Stimulated activated CD8-positive, alpha-beta memory T cell treated with anti-CD3 and anti-CD28 coated beads, Interleukin-4, amount 100 ng/mL, for 1 hour (primary cell): ENCODE measurements at places on chromosomes 2 and 18.
A peak's percentile ranks its signal among the peaks of the same experiment; 100 is the strongest.

DNA sequence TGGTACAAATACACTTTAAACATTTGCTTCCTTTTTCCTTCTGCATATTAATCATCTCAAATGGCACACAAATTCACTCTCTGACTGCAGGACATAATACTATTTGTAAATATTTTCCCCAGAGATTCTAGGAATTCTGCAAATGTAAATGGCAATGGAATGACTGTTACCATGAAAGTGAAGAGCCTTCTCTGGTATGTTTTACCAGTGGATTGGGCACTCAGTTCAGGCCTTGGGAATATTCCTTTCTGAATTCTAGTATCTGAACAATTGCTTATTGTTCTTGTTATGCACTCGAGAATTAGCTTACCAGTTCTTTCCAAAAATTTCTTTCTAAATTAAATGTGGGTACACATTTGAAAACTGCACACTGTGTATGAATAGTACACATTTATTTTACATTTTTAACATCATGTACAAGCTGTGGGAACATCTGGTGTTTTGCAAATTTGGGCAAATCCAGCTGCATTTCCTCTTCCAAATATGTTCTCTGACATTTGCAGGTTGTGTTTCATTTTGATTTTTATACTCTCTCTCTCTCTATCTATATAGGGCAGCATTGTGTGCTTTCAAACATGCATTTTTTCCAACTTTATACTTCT is 289.1 kb downstream of the NBAS start:
- no peak for DNase-seq

DNA sequence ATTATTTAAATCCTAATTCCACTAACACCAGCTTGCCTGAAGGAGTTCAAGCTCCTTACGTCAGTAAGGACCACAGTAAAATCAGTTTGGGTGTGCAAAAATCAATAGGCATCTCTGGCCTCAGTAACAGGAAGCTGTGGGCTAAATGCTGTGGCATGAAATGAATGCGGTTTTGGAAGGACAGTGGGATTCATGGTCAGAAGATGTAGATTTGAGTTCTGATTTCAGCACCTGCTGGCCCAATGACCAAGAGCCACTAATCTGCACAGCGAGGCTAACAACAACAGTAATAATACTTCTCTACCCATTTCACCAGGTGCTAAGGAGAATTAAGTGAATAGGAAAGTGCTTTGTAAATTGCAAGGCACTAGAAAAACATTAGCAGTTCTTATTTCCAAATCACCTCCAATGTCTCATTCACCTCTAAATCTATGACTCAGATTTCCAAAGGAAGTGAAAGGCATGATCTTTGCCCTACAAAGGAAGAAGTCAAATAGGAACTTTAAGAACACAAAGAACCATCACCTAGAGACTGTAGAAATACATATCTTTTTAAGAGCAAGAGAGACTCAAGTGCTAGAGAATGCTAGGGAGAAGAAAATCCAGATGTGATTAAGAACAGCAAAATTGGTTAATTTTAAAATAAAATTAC is 172.6 kb downstream of the ANKRD44 start:
- DNase-seq = no peak

DNA sequence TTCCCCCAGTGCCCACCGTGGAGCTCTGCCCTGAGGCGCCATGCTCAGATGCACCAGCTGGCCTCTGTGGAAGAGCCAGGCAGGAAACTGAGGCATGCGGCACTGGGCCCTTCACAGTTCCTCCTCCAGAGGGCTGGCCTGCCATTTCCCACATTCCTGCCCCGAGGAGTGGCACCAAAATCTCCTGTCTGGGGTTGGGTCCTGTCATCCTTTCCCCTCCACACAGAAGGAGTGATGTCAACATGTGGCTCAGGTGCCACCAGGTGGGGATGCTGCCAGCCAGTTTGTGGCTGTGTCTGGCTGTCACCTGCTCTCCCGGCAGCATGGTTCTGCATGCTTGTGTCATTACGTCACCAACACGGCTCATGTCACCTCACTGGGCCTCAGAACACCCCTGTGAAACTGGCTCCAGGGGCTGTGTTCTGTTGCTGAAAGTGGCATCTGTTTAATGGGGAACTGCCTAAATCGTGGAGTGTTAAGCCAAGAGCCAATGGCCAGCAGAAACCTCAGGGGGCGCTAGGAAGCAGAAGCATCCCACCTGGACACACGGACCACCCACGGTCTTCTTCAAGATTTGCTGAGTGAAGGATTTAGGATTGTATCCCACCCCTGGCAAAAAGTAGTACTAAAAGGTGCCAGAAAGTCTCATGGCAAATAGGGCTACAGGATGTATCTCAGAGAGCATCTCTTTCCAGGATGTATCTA is 51.3 kb downstream of the ZAP70 start:
- DNase-seq = no peak

DNA sequence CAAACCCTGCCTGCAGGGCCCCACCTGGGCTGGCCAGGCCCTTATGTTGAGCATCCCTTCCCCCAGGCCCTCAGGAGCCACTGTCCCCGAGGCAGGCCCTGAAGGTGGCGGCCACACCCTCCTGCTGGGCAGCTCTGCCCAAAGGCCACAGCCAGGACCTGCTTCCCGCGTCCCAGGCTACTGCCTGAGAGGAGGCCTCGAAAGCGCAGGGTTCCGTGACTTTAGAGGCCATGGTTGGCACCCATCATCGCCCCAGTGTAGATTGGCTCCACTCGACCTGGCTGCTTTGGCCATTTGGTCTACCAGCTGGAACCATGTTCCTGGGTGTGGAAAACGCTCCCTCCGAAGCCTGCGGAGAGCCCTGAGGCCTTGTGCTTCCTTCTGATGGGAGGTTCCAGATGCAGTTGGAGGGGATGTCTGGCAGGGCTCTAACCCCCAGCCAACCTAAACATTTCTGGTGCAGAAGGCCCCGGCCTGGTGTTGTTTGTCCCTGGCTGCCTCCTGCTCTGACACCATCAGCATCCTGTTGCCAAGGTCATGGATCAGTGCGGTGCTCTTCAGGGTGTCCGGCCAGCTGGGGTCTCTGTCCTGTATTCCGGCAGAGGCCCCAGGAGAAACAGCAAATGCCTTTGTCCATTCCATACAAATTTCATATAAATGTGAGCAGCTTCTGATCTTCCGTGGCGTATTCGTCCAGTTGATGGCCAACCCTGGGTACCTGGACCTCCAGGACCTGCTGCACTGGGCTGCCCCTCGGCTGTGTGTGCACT is 14.7 kb downstream of the CAPN10 start:
- no peak for DNase-seq

DNA sequence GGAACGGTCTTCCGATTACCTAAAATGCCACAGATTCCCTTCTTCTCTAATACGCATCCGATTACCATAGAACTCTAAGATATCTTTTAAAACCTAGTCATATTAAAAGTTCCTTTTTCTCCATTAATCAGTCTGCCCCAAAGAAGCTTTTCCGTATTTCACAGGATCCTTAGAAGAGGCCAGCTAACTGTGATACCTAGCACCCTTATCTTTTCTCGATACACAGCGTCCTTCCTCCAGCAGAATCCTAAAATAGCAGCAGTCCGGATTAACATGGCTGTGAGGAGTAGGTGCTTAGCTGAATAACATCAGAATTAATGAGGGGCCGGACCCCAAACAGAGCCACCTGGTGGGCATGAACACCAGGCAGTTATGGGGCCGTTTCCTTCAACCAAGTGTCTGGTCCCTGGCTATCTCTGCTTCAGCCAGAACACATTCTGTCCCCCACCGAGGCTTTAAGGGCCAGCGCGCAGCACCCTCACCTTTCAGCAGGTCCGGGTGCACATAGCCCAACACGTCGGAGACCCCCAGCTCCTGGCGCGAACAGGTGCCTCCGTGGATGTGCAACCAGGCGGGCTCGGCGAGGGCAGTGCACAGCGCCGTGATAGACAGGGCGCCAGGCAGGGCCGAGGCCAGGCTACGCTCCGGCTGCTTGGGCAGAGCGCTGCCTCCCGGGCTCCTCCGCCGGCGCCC is 995 bp downstream of the TMEM127 start:
- no peak for DNase-seq

GRCh38 chr2:42601076-42601475 is 32.6 kb downstream of the MTA3 start:
- no peak for DNase-seq

DNA sequence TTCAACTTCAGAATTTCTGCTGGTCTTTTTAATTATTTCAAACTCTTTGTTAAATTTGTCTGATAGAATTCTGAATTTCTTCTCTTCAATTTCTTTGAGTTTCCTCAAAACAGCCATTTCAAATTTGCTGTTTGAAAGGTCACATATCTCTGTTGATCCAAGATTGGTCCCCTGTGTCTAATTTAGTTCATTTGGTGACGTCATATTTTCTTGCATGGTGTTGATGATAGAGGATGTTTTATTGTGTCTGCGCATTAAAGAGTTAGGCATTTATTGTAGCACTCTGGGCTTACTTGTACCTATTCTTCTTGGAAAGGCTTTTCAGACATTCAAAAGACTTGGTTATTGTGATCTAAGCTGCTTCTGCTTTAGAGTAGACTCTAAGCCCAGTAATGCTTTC is 698.4 kb upstream of the LRRTM1 start:
- no peak for DNase-seq

DNA sequence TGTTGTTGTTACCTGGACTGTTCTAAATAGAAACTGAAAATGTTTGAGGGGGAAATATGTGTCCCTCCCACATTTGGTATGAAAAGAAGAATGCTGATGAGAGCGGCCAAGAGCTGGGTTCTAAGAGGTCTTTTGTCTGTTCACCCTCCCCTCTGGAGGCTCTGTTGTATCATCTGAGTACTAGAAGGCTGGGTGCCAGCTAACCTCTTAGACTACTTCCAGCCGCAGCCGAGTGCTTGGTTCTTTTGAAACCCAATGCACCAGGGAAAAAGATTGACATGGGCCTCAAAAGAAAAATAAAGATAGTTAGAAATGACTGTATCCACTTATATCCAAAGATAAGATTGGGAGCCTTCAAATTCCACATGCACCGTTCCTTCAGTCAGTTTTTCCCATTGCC is 255.9 kb downstream of the TXNL1 start:
- DNase-seq = no peak

DNA sequence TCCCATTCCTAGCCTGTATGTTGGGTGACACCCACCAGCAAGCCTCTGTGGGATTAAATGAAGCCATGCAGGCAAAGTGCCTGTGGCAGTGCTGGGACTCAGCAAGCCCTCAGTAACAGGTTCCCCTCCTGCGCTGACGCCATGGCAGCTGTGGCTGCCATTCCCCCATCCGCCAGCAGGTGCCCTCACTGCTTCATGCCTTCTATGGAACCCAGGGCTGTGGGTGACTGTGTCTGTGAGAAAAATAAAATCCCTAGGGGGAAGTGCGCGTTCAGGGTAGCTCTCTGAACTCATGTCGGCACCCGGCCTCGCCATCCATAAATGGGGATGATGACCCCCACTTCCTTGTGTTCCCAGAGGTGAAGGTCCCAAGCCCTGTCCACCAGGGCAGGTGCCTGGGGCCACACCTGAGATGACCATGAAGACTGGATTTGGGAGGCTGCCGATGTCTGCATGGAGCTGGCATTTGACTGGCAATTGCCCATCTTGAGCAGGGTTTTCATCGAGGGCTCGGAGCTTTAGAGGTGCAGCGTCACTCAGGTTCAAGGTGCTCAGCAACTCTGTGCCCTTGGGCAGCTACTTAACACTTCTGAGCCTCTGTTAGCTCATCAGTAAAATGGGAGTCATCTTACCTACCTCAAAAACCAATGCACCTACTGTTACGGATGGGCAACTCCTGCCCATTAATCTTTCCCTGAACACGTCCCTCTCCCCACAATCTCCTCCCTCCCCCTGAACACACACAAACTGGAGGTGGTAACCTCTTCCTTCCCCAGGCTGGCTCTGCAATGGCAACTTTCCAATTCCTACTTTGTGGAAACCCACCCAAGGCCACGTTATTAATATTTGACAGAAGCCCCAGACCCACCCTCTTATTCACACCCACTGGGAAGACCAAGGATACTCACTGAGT is 2.9 kb upstream of the MAL start:
- DNase-seq = peak; percentile 73

DNA sequence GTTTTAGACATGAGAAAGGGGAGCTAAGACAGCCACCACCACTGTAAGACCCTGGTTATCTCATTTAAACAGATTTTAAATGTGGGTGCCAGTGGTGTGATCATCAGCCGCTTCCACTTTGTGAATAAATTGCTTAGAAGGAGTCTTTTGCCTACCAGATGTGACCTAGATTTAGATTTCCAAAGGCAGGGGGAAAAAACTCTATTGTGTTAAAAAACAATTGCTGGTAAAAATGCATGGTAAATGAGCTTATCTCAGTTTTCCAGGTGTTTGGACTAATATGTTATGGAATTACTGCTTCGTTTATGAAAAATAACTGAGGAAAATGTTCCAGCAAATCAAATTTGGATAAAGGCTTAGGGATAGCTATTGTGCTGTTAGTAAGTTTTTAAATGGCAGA is 466.3 kb upstream of the RAB12 start:
- DNase-seq = no peak

GRCh38 chr2:100857915-100858314 is 38.0 kb downstream of the NPAS2 start:
- DNase-seq = no peak

GRCh38 chr18:24011123-24011917 is 3.2 kb upstream of the TTC39C start:
- no peak for DNase-seq

GRCh38 chr2:160908157-160908556 is 252.1 kb upstream of the TANK start:
- no peak for DNase-seq

DNA sequence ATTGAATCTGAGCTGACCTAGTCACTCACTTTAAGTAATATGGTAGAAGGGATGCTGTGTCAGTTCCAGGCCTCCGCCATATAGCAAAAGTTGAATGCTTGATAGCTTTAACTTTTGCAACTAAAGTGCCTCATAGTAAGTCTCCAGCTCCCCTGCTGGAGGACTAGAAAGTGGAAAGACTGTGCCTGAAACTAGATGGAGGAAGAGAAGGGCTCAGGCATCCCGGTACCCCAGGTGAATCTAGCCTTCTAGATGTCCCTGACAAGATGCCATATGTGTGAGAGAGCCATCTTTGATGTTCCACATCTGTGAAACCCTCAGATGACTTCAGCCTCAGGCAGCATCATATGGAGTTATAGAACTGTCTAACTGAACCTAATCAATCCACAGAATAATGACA is 21.0 kb downstream of the OTX1 start:
- DNase-seq = no peak

DNA sequence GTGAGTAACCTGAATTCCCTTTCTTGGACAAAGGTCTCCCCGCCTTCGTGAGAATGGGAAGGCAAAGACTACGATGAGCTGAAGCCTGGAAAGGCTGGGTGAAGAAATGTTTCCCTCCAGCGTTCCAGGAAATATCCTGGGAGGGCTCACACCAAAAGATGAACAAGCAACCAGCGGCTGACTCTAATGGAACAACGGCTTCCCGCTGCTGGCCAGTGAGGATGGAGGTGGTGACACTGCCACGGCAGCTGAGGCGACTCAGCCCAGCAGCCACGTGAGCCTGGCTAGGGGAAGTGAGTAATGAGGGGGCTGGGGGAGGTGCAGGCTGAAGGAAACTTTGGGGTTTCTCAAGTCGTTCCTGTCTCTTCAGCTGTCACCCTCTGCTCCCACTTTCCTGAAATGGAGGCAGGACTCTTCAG is 105.0 kb upstream of the SMAD7 start:
- no peak for DNase-seq
